ENCODE measurements at places on chromosomes 2 and 18.
A peak's percentile ranks its signal among the peaks of the same experiment; 100 is the strongest.

DNA sequence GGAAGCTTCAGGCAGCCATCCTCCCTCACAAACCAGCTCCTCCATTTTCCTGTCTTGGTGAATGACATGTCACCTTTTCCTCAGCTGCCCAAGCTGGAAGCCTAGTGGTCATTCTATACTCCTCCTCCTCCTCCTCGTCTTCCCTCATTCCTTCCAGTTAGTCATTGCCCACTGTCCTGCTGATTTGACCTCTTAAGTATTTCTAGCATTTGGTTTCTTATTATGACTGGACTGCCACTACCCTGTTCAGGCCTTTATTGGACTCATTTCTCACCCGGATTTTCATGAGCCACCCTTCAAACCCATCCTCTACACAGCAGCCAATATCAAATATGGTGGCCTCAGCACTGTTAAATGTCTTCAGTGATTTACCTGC, 21.9 kb upstream of the MGAT5 start:
- DNase-seq: no peak

DNA sequence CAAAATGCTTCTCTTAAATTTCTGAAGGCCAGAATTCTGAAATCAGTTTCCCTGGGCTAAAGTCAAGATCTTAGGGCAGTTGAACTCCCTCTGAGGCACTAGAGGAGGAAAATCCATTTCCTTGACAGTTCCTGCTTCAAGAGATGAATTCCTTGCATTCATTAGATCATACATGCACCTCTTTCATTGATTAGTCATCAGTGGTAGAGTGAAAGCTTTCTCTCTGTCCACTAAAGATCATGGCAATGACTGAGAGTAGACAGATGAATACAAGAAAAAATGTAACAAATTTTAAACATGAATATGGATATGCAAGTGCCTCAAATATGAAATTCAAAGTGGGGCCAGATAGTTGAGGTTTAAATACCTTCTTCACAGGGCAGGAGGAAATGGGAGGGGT, 693.4 kb upstream of the TMEFF2 start:
- DNase-seq: no peak

GRCh38 chr2:58364098-58364497, 123.0 kb upstream of the FANCL start:
- no peak for DNase-seq

- DNase-seq: no peak
These were observed 76.4 kb downstream of the HS1BP3 start for GRCh38 chr2:20574423-20574911.

DNA sequence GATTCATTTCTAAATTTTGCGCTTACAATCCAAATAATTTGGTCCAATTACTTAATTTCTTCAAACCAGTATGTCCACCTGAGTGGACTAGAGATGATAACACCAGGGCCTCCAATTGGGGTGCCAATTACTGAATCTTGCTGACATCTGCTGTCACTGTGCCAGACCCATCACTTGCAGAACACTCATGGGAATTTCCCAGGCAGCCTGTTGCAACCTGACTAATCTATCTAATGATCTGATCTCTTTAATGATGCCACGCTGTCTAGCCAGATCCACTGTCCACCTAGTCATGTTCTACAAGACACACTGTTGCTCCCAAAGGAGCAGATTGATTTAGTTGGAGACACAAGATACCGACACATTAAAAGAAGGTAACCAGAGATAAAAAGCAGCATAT, 11.8 kb upstream of the LRP1B start:
- no peak for DNase-seq

DNA sequence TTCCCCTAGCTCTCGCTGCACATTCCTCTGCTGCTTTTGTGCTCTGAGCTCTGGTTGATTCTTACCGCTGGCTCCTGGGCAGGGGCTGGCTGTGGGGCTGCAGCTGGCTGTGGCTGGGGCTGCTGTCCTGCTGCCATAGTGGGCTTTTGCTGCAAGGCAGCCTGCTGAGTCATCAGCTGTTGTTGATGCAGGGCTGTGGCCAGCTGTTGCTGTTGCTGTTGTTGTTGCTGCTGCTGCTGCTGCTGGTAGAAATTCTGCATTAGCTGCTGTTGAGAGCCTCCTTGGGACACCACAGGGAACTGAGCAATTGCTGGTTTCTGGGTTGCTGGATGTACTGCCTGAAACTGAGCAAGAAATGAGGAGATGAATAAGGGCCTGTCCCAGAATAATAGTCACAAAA, 77.2 kb upstream of the NFU1 start:
- peak; percentile 32 for DNase-seq

- no peak for DNase-seq
These were observed 151.5 kb downstream of the NCK2 start for GRCh38 chr2:105895990-105896764.

DNA sequence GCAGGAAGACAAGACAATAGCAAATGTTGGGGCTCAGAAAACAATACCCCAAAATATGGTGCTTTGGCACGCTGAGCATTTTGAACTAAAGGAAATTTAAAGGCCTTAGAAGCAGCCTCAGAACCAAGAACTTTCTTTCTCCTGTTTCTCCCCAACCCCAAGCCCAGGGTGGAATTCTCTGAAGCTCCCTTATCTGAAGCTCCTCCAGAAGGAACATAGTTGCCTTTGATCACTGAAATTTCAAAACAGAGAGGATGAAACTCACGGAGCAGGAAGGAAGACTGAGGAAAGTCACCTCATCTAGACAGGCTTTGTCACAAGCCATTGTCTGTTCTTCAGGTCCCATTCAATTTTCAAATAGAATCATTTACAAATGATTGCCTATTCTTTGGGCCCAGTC, 15.5 kb upstream of the BMPR2 start:
- no peak for DNase-seq

GRCh38 chr2:65317841-65318240, 90.2 kb downstream of the ACTR2 start:
- no peak for DNase-seq

- DNase-seq: no peak
These were observed 36.0 kb upstream of the FZD5 start for GRCh38 chr2:207805566-207806226.

DNA sequence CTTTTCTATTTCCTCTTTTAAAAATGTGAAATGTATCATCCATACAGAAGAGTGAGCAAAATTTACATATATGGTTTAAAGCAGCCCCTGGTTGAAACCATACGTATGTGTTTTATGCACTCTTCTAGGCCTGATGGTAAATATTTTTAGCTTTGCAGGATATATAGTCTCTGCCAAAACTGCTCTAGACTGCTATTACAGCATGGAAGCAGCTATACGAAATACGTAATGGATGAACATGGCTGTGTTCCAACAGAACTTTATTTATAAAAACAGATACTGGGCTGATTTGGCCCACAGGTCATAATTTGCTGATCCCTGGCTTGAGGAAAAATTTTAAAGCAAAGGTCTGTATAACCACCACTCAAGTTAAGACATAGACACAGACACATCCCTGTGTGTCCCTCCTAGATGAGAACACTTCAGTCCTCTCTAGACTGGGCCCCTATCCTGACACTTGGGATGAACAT, 42.5 kb upstream of the ATP8B1 start:
- no peak for DNase-seq

DNA sequence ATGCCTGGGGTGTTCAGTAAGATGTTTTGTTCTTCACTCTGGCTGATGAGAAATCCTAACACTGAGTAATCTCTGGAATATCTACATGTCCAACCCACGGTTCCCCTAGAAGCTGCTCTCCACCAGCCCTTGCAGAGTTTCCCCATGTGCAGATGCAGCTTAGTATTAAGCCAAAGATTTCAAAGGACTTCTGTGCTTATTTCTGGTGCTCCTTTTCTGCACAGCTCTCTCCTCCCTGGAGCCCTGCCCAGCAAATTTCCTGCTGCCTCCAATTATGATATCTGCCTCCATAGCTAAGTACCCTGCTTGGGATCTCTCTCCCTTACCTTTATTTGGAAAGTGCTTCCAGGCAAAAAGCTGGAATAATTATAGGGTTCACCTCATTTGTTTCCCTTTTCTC, 949.3 kb downstream of the BCL11A start:
- no peak for DNase-seq

GRCh38 chr2:6967301-6967700, 50.1 kb downstream of the RNF144A start:
- DNase-seq: no peak

GRCh38 chr18:13483316-13484270, 242.8 kb downstream of the FAM210A start:
- DNase-seq: no peak

DNA sequence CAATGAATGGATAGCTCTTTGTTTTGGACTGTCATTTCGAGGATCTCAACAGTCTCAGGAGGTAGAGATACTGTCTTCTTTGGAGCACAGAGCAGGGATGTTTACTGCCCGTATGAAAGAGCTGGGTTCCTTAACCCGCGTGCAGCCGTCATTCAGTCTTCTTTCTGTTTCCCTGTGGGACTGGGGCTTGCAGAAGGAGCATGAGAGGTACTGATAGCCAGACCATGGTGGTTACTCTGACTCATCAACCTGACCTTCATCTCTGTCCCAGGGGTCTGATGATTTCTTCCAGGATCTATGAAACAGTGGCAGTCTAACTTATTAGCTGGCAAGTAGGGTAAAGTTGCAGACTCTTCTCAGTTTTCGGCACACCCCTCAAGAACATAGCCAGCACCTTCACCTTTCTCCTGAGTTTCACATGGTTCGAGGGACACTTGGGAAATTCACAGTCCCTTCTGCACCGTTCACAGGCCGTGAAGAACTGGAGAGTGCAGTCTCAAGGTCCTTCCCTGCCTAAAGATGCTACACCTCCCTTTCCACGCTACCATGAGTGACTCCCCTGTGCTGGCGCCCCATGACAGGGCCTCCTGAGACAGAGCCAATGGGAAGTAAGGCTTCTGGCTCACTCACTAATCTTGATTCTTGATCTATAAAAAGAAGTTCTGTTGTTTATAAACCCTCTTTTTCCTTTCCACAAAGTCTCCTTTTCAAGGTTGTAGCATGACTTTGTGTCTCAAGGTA, 226.2 kb downstream of the MC4R start:
- DNase-seq: no peak

- DNase-seq: no peak
These were observed 178.5 kb upstream of the TMEFF2 start for GRCh38 chr2:192373221-192373620.

DNA sequence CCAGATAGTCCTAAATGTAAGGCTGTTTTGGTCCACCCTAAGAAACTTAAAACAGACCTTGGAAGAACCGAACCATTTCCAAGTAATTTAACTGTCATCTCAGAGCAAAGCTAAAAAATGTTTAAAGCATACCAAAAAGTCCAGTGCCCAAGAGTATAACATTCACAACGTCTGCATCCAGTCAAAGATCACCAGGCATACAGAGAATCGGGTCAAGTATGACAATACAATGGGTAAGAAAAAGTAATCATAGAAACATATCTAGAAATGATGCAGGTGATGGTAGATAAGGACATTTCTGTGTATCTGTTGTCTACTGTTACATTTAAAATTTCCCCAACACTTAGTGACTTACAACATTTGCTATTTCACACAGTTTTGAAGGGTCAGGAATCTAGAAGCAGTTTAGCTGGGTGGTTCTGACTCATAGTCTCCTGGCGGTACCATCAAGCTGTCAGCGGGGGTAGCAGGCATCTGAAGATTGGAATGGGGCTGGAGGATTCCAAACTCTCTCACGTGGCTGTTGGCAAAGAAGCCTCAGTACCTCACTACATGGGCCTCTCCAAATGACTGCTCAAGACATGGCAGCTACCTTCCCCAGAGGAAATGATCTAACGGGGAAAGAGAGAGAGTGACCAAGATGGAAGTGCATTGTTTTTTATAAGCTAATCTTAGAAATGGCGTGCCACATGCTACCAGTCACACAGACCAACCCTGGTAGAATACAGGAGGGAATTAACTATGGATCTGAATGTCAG, 36.6 kb upstream of the DYNC2LI1 start:
- DNase-seq: no peak

- no peak for DNase-seq
These were observed 143.0 kb downstream of the CELF4 start for GRCh38 chr18:37422596-37422995.

GRCh38 chr18:22411446-22411845, 6.3 kb downstream of the CTAGE1 start:
- no peak for DNase-seq

- DNase-seq: no peak
These were observed 19.2 kb downstream of the TMEM185B start for GRCh38 chr2:120204022-120204405.

- DNase-seq: no peak
These were observed 12.9 kb downstream of the LRRTM1 start for GRCh38 chr2:80291656-80292055.

DNA sequence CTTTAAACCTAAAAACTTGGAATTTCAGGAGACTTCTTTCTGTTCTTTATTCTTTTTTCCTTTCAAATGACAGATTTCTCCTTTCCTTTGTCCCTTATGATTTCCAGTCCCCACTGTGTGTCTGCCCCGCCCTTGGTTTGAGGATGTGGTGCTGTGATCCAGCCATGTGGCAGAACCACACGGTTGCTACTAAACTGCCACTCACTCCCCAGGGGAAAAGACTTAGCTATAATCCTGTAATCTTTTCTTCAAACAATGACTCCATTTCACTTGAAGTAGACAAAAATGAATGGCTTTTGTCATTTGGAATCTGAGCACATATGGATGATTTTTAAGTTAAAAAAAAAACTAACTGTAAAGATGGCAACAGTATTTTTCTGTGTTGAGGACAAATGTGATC, 76.2 kb upstream of the STAM2 start:
- DNase-seq: no peak

GRCh38 chr2:108626995-108627394, 92.3 kb upstream of the RANBP2 start:
- no peak for DNase-seq

GRCh38 chr18:841647-842370, 29.8 kb upstream of the YES1 start:
- DNase-seq: no peak

GRCh38 chr2:223941579-223942277, 3.4 kb downstream of the WDFY1 start:
- DNase-seq: no peak

GRCh38 chr2:168422584-168422983, 33.5 kb upstream of the CERS6 start:
- no peak for DNase-seq

GRCh38 chr2:120528051-120528692, 182.2 kb downstream of the INHBB start:
- DNase-seq: no peak

DNA sequence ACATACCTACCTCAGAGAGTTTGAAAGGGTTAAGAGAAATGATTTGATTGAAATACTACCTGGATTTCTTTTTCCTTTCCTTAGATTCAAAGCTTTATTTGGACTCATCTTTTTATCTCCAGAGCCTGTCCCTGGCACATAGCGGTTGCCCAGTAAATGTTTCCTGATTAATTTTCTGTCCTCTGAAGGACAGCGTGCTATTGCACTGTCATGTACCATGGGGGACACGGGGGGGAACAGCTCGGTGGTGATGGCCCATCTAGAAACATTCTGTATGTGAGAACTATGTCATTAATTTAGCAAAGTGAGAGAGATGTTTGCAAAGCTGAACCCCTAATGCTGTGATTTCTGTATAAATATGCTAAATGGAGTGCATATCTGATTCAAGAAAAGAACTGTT, 26.4 kb upstream of the CABYR start:
- no peak for DNase-seq

DNA sequence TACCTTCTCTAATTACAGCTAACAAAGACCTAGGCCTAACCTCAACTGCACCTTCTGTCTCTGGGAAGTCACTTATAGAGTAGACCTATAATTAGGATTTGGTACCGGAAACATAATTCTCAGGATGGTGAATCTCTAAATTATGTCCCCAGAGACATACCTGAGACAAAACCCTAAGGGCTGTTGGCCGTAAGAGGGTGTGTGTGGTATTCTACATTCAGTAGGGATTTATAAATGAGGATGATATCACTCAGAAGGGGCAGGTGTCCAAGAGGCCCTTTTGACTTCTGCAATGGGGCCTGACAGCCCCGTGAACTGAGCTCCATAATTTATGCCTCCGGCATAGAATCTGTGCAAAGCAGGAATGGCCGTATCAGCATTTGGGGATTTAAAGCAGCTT, 13.5 kb upstream of the DARS1 start:
- no peak for DNase-seq
